Ammon's horn (tissue), 1 donor: ENCODE measurements at places on chromosomes 12 and 14.

DNA sequence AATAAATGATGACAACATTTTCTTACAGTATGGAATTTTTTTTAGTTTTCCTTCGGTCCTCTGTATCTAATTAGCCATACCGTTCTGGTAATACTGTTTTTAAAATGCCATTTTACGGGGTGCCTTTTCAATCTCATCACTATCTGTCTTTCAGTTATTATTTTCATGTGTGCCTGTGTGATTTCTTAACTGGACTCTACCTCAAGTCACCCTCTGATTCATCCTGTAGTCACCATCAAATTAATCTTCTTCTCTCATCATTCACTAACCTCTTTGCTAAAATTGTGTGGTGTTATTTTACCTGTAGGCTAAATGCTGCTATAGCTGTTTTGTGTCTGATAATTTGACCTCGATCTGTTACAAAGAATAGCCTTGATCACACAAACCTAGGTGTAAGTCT lies 16.0 kb upstream of the CCT2 start:
- DNase-seq, result no peak

DNA sequence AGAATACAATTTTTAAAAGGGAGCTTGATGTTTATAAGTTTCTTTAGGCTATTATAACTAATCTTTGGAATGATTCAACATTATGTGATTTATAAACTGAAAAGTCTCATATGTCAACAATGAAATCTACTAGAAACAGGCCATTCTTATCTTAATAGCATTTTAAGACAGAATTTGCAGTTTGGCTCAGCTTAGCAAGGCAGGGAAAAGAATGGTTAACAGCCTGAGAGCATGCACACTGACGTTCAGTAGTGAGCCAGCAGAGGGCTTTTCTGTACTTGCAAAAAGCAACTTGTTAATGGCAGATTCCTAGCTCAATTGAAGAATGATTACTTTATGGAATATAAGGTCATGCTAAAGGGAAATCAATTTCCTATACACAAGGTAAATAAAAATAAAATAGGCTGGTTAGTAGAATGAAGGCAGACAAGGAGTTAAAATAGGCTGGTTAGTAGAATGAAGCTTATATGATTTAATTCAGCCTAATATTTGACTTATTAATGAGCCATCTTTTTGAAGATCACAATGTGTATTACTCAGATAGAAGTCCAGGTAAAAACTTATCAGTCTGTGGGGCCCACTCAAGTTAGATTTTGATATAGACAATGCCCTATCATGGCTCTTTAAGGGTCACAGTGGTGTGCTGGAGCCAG lies 95.9 kb downstream of the OTOGL start:
- peak; percentile 60 for DNase-seq

DNA sequence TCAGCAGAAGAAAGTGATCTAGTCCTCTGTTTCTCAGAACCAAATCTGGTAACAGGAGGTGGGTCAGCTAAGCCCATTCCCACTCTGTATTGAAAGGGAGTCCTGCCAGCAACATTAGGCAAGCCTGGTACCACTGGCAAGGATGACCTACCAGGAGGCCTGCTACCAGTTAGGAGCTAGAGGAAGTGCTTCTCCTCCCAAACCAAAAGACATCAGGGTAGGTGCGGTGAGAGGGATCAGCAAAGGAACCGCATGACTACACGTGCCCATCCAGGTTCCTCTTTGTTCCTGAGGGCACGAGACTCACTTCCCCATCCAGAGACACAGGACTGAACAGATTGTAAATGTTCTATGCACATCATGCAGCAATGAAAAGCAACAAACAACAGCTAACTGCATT lies 2.8 kb downstream of the KLRC4 start:
- no peak for DNase-seq

DNA sequence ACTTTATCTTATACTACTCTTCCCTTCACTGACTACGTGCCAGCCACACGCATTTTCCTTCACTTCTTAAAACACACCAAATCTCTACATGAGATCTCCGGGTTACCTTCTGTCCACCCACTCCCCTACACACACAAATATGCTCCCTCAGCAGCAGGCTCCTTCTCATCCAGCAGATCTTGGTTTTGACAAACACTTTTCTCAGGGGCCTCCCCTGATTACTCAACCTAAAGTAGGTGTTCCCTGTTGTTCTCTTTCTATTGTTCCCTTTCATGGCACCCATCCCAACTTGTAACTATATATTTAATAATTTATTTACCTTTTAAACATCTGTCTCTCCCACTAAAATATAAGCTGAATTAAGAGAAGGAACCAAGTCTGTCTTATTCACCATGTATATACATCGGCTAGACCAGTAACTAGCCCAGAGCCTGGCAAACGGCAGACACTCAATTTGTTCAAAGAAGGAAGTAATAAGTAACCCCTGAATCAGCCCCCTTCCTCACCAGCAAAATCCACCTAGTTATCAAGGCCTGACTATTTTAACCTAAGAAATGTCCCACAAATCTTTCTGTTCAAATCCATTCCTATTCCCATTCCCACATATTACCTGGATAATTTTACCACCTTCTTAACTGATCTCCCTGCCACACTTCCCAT lies 2.7 kb downstream of the C2CD5 start:
- no peak for DNase-seq

GRCh38 chr12:110785240-110785639 lies 42.5 kb upstream of the PPP1CC start:
- no peak for DNase-seq

DNA sequence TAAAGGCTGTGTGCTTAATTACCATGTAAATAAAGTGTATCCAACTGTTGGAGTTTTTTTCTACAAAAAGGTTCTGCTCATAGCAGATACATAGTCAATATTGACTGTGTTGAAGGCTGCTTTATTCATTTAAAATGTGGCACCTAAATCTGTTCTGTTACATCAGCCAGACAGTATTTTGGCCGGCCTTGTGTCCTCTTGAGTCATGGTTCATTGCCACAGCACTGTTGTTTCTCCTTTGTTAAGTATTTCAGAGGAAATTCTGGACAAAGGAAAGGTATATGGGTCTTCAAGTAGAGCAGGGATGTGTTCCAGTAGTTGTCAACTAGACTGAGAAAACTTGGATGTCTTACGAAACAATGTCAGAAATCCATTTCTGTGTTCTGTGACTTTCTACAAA lies 95.5 kb downstream of the SLC38A6 start:
- DNase-seq, result no peak

DNA sequence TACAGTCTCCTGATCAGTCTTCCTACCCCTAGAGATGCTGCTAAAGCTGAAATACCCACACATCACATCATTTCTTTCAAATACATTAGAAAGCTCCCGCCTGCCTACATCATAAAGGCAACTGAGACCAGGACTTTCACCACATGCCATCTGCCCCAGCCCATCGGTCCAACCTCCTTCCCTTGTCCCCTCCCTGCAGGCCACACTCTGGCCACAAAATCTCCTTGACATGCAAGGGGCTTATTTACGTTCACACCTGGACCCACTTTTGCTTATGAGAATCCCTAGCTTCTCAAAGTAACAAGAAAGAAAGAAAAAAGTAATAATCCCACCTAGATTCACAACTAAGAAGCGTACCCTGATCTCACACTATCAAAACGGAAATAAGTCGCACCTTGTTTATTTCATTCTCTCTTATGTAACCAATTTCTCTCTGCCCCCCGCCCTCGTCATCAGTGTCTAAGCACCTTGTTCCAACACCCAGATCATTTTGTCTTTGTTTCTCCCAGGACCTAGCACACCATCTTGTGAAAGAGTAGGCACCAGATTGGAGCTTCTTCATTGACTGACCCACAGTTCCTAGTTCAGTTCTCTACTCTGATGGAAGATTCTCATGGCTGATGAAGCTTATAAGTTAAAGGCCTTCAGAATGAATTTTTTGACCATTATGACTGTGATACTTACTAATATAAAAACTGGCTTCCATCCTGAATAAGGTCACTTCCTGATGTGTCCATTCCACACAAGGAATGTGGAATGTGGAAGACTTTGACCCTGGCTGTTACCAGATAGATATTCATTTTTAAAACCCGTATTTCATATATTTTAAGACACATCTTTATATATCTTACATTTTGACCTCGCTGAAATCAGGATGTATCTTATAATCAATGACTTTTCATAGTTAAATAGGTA lies 7.7 kb downstream of the WSB2 start:
- no peak for DNase-seq

DNA sequence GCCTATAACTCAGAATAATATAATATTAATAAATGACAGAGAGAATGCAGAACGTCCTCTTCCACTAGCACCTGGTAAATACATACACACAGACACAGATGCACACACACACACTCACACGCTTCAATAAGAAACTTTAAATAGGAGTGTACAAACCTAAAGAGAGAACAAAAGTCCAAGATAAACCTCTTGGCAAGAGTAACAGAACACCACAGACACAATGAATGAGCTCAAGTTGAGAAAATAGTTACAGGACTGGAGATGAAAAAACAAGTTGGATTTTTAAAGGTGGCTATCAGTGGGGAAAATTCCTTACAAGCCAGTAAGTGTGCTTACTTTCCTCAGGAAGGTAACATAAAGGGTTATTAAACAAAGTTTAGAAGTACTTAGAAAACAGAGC lies 35.2 kb downstream of the CRY1 start:
- no peak for DNase-seq

GRCh38 chr14:75280291-75280830 lies 1.7 kb downstream of the FOS start:
- no peak for DNase-seq

- DNase-seq, result no peak
These were observed 21.1 kb upstream of the PPP2R5E start for GRCh38 chr14:63564318-63564717.

DNA sequence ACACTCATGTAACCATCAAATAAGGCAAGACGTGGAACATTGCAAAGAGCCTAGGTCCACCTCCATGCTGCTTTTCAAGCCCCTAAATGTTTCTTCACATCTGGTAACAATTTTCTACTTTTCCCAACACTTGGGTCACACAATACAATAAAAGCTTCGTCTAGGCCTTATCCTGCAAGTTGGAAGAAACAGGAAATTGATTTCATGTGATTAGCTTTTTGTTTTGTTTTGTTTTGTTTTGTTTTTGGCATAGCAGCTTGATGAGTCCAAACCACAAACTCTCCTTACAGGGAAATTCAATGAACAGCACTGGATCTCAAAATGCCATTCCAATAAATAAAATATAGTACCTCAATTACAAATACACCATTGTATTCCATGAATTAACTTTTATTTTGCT lies 19.3 kb downstream of the TAS2R50 start:
- DNase-seq, result no peak

DNA sequence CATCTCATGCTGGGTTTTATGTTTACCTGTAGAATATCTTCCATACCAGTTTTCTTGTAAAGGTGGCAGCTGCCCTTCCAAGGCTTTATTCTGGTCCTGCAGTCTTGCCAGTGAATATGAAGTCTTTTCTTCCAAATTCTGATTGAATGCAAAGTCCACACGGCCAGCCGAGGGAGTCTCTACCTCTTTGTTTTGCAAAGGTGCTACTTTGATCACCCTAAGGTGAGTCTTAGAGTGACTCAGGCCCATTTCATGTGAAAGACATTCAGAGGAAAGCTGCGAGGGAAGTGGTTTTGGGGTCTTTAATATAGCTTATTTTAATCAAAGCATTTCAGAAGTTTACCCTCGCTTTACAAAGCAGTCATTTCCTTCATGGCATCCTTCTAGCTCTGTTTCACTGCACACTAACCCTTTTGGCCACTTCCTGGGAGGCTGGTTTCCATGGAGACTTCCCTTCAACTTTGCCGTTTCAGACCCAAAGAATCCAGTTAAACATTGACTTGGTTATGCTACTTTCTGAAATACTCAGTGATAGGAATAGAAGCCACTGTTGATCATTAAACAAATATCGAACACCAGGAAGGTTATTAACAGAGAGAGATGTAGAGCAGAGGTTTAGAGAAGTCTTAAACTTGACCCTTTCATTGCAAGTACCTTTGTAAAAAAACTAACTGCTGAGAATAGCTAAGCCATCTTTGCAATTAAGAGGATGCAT lies at the start of gene CCDC198:
TSS of gene CCDC198 (minus strand) at position 391 of the 715 bp plus-strand sequence. CDS start at position 249, 142 bp downstream.
- no peak for DNase-seq
